ENCODE measurements at places on chromosomes 5 and 9.

DNA sequence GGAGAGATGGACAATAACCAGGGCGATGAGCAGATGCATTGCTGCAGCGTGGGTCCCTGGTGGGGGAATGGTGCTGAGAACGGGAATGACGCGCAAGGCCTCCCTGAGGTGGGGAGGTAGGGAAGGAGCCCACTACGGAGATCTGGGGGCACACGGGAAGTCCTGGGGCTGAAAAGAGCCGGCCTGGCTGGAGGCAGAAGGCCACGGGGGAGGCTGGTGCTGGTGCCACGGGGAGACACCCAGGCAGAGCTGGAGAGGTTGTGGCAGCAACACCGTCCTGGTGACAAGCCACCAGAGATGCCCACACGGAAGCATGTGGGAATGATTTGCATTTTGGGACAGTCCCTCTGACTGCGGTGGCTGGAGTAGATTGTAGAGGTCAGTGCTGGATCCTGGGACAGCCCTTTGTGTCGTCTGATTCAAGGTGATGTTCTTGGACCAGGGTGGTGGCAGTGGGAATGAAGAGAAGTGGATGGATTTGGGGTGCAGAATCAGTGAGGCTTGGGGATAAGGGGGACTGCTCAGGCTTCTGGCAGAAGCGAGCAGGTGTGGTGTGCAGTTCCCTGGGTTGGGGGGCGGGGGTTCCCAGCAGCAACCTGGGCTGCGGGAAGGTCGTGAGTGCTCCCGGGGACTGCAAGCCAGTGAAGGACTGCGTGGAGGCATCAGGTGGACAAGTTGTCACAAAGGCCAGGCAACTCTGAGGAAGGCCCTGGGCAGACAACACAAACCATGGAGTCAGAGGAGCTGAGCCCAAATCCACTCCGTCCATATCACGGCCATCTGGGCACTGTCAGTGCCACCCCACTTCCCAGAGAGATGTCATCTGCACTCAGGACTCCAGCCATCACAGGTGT is 25.2 kb upstream of the CNOT6 start:
- no peak for DNase-seq

DNA sequence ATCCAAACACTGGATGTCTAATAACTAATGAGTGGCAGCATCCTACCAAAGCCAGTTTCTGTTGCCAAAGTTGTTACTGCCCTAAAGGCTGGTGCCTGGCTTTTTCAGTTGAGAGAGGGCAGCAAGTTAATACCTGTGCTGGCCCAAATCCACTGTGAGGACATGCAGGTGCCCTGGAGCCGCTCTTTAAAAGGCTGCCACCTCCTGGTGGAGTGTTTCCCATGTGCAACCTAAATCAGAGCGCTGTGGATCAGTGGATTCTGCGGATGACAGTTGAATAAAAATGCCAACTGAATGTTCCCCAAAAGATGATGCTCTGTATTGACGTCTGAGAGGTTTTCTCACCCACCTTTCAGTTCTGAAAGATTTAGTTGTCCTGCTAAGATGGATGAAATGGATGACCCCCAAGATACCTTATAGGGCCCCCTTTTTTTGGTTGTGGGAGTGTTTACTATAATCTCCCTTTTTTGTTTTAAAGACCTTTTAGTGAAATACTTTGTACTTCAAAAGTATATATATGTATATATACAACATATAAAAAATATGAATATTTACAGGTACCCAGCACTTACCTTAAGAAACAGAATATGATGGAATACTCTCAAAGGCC is 146.4 kb downstream of the EGFLAM start:
- DNase-seq: no peak

DNA sequence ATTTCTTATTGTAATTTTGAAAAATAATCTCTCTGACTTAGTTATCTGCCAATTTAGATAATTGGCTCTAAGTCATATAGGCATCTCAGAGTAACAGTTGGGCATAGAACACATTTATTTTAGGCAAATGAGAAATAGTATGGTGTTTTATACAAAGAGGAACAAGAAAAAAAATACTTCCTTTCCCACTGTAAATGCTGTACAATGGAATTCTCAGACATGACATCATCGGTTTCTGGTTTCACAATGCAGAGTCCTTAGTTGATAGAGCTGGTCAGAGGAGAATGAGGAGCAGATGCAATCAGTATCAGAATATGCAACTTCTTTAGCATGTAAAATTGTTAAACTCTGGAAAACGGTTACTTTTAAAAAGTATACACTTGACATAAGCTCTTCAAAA is 49.4 kb downstream of the PLK2 start:
- no peak for DNase-seq

DNA sequence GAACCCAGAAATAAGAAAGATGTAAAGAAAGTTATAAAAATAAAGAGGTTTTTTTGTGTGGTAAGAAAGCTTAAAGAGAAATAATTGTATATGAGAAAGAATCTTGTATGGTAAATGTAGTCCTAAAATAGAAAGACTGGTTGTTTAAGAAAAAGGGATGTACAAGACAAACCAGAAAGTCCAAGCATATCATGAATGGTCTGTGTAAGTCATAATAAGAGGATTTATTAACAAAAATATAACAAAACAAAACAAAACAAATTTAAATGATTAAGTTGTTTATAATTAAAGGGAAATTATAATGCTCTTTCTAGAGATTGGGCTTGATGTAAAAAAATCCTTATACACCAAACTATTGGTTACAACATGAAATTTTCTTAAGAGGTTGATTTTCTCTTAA is 590.4 kb upstream of the PTGER4 start:
- DNase-seq: no peak

GRCh38 chr5:163571744-163572143 is 66.3 kb downstream of the MAT2B start:
- no peak for DNase-seq

DNA sequence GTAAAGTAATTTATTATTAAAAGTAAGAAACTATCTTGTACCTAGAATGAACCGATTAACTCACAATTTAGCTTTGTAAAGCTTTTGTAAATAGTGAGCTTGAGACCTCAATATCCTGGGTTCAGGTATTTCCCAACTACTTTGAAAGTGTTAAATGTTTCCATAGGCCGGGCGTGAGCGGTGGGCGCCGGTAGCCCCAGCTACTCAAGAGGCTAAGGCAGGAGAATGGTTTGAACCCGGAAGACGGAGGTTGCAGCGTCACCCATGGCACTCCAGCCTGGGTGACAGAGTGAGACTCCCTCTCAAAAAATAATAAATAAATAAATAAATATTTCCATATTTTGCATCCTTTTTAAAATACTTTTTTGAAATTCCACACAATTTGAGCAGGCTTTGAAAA is 1.5 kb upstream of the ANKH start:
- DNase-seq: peak; percentile 10

- peak; percentile 36 for DNase-seq
These were observed 22.7 kb upstream of the LECT2 start for GRCh38 chr5:135977375-135977928.

DNA sequence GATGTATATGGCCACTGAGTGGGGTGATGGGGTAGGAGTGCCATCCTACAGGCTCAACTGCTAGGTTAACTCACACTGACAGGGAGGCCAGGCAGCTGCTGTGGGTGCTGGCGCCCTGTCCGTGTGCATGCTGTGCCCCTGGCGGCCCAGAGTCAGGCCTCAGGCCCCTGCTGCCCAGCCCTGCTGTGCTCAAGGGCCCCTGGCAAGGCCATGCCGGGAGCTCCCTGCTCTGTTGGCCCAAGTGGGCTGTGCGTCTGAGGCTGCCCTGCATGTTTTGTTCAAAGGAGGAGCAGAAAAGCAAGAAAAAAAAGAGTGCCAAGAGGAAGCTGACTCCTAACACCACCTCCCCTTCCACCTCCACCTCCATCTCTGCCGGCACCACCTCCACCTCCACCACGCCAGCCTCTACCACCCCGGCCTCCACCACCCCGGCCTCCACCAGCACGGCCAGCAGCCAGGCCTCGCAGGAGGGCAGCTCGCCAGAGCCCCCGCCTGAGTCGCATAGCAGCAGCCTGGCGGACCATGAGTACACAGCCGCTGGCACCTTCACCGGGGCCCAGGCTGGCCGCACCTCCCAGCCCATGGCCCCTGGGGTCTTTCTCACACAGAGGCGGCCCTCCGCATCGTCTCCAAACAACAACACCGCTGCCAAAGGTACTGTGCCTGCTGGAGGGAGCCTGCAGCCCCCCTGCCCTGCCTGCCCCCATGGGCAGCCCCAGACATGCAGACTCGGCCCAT is 100.1 kb downstream of the PHF2 start:
- no peak for DNase-seq

DNA sequence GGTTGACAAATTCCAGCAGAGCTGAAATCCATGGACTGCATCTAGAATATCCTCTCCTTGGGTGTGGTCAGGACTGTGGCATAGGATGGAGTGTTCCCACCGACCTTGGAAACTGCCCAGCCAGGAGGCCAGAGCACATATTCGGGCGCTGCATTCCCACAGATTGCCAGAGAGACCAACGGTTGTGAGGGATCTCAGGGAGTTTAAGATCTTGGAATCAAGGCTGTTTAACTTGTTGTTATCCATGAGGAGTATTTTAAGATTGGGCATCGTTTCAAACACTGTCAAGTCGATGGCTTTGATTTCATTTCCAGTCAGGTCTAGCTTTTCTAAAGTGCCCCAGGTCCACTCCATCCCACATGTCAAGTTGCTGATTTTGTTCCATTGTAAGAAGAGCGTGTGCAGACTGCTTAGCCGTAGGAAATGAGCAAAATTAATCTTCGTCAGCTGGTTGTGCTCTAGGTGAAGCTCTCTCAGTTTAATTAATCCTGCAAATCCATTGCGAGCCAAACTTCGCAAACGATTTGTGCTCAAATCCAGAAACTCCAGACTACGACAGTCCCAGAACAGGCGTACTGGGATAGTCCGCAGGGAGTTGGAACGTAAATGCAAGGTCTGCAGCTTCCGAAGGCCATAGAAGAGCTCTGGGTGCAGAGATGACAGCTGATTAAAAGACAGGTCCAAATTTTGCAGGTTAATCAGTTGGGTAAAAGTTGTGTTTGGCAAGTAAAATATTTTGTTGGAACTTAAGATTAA is 1.5 kb downstream of the LRRTM2 start:
- no peak for DNase-seq

GRCh38 chr5:6979061-6979460 is 265.8 kb downstream of the TENT4A start:
- no peak for DNase-seq

DNA sequence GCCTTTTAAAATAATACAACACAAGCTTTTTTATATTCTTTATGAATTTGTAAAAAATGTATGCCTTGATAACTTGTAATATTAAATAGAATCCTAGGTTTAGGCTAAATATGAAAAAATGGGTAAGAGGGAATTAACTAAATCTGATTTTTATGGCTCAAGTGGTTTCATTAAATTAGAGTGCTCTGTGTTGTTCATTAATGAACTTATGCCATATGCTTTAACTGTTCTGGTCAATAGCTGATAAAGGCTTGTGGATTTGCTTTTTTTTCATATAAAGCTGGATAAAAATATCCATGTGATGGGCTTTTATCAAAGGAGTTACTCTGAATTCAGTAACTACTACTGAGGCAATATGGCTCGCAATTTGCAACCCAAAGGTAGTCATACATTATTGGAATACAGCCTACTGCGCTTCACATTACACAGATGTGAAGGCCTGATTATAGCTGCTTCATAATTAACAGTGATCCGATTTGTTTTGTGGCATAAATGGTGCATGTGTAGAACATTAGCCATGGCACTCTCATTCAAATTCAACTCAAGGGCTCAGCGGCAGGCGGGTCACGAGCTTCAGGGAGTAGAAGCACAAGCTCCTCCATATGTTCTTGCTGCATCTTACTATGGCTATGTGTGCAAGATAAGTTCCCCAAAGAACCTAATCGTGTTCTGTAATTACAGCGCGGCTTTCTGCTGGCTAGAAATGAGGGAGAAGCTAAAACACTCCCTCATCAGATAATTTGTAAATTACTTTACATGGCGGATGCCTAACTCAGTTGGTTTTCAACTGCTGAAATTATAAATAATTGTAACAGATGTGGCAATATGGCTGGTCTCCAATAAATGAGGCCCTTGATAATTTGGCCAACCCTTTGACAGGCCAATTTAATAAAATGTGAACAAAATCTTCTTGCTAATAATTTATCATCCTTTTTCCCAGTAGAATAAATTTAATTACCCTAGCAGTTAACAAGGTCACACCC is 188.3 kb downstream of the CNTLN start:
- DNase-seq: no peak

GRCh38 chr9:88092797-88093331 is 45.4 kb downstream of the SPATA31C2 start:
- no peak for DNase-seq

DNA sequence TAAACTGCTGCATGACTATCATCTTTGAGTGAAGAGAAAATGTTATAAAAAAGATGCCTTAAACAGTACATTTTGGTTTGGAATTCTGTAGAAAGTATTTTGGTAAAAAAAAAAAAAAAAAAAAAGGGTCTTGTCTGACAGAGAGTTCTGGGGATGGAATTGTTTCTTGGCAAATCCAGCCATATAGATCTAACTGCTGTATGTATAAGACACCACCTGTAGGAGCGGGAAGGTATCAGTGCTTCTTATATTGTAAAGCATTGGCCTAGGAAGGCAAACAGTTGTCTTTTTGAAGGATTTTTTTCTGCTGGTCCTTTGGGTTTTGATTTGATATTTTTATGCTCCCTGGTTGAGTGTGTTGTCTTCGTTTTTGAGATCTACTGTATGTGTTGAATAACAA is 2.8 kb downstream of the PURA start:
- no peak for DNase-seq

DNA sequence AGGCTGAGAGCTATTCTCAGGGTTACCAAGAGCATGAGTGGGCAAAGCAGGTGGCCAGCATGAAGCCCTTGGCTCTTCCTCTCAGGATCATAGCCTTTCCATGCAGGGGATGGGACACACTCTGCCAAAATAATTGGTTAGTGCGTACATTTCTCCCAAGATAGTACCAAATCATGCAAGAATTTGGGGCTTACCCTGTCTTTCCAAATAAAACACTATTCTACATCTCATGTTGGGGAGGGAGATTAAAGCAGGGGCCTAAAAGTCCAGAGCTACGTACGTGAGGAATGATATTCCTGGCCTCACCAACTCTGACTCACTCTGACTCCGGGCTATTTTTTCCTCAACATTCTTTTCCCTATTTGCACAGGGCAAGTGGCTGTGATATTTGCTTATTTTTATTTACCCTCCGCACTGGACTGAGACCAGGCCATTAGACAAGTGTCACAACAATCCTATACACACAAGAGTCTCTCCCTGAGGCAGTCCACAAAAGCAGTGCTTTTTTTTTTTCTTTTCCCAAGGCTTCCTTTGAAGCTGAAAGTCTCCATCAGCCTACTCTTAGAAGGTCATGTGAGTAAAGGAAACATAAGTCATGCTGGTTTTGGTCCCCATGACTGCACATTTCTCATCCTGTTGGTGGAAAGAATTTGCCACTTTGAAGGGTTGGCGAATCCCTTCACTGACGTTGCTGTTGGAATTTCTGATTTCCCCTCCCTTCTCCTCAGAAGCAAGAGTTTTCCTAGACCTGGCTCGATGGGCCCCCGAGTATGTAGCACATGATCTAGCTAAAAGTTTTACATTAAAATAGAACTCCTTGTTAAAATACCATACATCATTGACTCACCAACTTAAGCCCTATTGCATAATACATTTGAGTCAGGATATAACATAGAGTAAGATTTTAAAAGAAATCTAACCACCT is 40.0 kb downstream of the TMEM252 start:
- no peak for DNase-seq

- DNase-seq: no peak
These were observed 12.4 kb downstream of the CBY3 start for GRCh38 chr5:179668391-179668790.

- no peak for DNase-seq
These were observed 31.5 kb upstream of the ALDH1A1 start for GRCh38 chr9:72984226-72984947.

- no peak for DNase-seq
These were observed 41.1 kb upstream of the PLPP6 start for GRCh38 chr9:4620881-4621555.
